ENCODE measurements at places on chromosomes 6 and 20.

DNA sequence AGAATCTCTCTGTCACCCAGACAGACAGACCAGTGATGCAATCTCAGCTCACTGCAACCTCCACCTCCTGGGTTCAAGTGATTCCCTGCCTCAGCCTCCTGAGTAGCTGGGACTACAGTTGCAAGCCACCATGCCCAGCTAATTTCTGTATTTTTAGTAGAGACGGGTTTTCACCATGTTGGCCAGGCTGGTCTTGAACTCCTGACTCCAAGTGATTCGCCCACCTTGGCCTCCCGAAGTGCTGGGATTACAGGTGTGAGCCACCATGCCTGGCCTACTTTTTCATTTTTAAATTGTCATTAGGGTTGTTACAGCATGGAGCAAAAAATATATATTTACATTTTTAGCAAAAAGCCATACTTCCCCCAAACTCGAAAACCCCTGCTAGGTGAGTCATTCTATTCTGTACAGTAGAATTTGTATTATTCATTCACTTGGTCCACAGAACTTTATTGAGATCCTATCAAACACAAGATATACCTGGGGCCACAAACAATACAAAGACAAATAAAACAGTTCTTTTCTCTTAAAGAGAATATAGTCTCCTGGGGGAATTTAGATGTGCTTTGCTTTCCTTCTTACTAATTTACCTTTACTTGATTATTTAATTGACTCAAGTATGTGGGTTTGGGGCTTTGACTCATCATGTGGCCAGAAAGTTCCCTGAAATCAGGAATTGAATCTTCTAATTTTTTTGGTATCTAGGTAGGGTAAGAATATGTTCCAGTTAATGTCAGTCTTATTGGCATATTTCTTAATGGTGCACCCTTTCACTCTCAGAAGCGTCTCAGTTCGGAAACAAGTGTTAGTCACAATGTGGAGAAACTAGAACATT, 16.6 kb upstream of the CCND3 start:
- no peak for DNase-seq

- peak; percentile 37 for DNase-seq
Measured at GRCh38 chr6:116461932-116462885, 1.0 kb downstream of the CALHM6 start.

DNA sequence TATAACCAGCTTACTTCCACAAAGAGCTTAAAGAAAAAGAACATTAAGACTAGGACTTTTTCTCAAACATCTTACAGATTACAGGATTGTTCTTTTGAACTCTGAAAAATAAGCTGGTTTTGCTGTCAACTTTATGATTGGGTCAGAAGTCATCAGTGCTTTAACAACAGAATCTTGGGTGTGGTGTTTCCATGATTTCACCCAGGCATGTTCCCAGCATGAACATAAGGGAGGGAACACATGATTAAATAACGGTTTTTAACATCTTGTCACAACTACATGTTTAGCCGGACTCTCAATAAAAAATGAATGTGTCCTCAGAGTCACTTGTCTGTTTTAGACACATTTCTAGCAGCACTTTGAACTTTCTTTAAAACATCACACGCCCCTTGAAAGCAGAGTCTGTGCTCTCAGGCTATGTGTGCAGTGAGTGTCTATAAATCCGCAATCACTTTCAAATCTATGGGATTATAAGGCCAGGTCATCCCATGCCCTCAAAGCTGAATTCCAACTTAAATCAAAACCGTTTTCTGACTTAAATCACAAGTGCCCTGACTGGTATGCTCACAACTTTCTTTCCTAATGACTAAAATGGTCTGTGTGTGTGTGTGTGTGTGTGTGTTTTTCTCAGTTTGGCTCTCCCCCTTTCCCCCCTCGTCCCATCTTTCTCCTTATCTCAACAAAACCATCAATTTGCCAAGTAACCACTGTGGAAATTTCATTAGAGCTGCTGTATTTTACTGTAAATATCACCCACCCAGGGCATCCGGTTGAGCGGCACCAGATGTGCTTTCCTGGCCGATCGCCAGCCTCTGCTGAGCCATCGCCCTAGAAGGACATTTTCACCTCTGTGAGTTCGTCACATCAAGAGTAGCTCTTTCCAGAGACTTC, 216.8 kb upstream of the DTNBP1 start:
- DNase-seq = peak; percentile 78

GRCh38 chr6:3766214-3766613, 14.7 kb upstream of the PXDC1 start:
- no peak for DNase-seq

DNA sequence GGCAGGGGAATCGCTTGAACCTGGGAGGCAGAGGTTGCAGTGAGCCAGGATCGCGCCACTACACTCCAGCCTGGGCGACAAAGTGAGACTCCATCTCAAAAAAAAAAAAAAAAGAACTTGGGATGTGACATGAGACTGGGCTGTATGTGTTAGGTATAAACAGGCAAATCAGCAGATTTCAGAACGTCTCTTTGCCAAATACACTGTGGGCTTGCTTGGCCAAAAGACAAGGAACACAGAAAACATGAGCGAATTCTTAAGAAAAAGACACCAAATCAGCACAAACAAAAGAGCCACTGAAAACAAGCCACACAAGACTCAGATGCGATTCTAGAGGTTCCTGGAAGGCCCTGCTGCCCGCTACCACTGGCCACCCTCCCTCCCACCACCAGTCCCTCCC, 12.5 kb downstream of the ETV7 start:
- DNase-seq = no peak

- no peak for DNase-seq
Measured at GRCh38 chr20:34543463-34544056, 15.0 kb upstream of the MAP1LC3A start.

GRCh38 chr6:14190191-14190928, 72.8 kb downstream of the CD83 start:
- no peak for DNase-seq

- DNase-seq = no peak
Measured at GRCh38 chr6:142833054-142833453, 111.9 kb downstream of the HIVEP2 start.

- DNase-seq = peak; percentile 31
Measured at GRCh38 chr6:159819932-159820640, 20.0 kb downstream of the PNLDC1 start.

GRCh38 chr20:48489656-48490055, 338.1 kb downstream of the PREX1 start:
- no peak for DNase-seq

- peak; percentile 13 for DNase-seq
Measured at GRCh38 chr6:105786890-105787655, 299.1 kb upstream of the PRDM1 start.

- no peak for DNase-seq
Measured at GRCh38 chr6:153059757-153060156, 57.2 kb upstream of the MTRF1L start.

DNA sequence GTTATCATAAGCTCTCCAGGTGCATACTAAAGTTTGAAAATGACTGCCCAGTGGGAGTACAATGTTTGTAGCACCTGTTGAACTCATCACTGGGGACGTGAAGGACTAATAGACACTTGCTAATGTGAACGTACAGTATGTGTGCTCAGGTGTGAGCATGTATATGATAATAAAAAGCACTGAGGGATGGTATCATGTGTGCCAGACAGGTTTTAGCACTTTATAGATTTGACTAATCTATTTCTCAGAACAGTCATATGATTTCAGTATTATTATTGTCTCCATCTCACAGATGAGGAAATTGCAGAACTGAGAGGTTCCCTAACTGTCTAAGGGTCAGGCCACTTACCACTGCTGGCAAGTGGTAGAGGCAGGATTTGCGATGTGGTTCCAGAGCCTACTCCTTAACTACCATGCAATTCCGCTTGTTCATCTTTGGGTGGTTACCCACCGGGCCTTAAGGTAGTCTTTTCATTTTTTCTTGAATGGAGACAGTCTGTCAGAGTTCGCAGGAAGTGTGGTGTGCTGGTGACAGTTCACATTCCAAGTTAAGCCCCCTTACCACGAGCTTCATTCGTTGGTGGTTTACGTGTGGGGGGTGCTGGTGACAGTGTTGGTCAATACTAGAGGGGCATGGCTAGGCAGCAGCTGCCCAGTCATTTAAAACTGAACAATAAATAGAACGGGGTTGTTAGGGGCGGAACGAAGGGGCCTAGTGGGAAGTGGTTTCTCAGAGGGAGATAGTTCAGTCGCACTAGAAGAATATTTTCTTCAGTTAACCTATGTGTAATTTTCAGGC, 46.8 kb downstream of the RREB1 start:
- DNase-seq = no peak

- DNase-seq = no peak
Measured at GRCh38 chr6:52820198-52820597, 16.6 kb upstream of the GSTA1 start.

GRCh38 chr20:1537731-1538058, 19.8 kb downstream of the SIRPD start:
- DNase-seq = no peak

GRCh38 chr6:79946272-79947190, 822 bp downstream of the ELOVL4 start:
- peak; percentile 27 for DNase-seq

DNA sequence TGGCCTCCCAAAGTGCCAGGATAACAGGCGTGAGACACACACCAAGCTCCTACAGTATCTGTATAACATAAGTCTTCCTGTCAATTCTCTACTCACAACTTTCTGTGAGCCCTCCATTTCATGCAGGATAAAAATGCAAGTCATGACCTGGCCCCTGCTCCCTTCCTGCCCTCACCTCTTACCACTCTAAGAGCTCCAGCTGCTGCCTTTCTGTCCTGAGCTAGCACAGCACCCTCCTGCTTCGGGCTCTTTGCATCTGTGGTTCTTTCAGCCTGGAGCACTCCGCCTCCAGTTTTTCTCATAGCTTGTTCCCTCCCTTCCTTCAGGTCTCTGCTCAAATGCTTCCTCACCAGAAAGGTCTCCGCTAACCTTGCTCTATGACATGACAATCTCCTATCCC, 23.7 kb upstream of the TRPC4AP start:
- DNase-seq = no peak

DNA sequence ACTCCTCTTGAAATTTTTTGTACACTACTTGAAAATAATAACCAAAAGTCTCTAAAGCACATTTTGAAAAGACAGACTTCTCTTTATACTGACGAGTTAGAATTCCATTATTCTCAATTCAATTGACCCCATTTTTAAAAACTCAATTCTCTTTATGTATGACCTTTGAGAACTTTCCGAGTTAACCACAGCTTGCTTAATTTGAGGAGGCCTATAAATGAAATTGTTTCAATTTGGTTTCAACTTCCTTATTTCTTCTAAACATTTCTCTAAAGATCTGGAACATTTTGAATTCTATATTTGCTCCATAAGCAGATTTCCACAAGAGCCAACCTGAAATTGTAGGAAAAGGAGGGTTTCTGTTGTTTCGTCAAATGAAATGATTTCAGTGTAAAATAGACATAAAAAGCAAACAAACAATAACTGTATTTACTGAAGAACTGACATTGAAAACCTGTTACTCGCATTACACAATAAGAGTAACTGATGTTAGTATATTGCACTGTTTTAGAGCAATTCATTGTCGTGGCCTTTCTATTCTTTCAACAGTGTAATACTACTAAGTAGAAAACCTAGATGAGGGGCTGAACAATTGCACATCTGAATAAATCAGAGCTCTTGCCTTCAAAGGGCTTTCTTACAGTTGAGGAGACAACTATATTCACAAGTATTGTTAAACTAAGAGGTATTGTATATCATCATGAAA, 223.6 kb downstream of the HIVEP2 start:
- no peak for DNase-seq

DNA sequence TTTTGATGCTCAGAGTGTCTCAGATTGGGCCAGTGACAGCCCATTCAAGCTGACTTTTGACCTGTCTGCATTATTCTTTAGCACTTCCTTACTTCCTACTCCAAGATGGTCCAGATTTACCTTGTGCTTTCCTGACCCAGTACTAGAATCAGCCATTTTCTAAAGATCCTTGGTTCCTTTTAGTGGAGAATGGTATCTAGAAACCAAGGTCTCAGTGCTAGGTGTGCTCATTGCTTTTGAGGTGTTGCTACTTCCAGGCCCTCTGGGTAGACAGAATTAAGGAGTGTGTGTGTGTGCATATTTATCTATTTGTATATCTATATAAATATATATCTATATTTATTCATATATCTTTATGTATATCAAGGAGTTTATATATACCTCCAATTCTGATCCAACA, 67.3 kb upstream of the UTRN start:
- DNase-seq = no peak

GRCh38 chr6:150698391-150698790, 98.7 kb downstream of the PLEKHG1 start:
- no peak for DNase-seq

GRCh38 chr6:4059115-4059777, 19.7 kb downstream of the FAM217A start:
- peak; percentile 56 for DNase-seq

- DNase-seq = no peak
Measured at GRCh38 chr6:26318459-26319404, 46.3 kb upstream of the BTN3A2 start.

DNA sequence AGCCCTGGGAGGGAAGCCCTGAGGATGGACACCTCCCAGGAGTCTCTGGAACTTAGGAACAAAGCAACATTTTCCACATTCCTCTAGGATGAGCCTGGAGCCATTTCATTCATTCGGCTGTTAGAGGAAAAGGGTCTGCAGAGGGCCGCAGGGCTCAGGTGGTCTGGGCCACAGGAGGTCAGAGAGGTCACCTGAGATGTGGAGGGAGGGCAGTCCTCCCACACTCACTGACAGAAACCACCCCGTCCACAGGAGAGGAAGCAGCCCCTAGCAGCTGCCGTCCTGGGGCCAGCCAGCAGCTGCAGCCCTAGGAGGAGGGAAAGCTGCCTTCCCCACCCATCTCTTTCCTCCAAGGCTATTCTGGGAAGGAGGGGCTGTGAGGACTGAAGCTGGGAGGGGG, 207.0 kb downstream of the CDC5L start:
- no peak for DNase-seq

DNA sequence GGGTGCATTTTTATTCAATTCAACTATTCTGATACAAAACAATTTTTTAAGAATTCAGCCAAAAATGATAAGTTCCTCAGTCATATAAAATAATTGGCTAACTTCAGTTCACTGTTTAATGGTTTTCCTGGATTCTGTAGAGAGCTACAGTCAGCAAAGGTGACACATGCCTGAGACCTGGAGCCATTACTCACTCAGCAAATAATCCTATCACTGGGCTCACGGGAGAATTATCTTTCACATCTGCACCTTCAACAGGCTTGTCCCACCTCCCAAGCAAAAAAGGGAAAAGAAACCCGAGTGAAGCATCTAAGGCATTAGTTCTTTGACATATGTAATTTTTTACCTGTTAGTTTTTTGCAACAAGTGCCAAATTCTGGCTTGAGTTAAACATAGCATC, 34.9 kb upstream of the FOXA2 start:
- no peak for DNase-seq

GRCh38 chr6:50929323-50929722, 110.7 kb downstream of the TFAP2B start:
- no peak for DNase-seq

GRCh38 chr6:110116258-110116657, 63.2 kb downstream of the WASF1 start:
- DNase-seq = no peak

- DNase-seq = peak; percentile 22
Measured at GRCh38 chr20:62702895-62703852, 5.5 kb upstream of the NTSR1 start.

GRCh38 chr6:36598739-36599318, 4.7 kb downstream of the SRSF3 start:
- DNase-seq = no peak

GRCh38 chr6:149140137-149140909, 177.2 kb upstream of the TAB2 start:
- peak; percentile 62 for DNase-seq

All from stimulated activated CD4-positive, alpha-beta T cell treated with anti-CD3 and anti-CD28 coated beads, Interleukin-2, amount 100 ng/mL, for 24 hours (primary cell).